ENCODE measurements at places on chromosomes 11 and 22.

- no peak for DNase-seq
Measured at GRCh38 chr22:42303396-42304323, 33.2 kb upstream of the TCF20 start.

GRCh38 chr11:134711588-134711987, 299.5 kb upstream of the B3GAT1 start:
- DNase-seq: no peak

DNA sequence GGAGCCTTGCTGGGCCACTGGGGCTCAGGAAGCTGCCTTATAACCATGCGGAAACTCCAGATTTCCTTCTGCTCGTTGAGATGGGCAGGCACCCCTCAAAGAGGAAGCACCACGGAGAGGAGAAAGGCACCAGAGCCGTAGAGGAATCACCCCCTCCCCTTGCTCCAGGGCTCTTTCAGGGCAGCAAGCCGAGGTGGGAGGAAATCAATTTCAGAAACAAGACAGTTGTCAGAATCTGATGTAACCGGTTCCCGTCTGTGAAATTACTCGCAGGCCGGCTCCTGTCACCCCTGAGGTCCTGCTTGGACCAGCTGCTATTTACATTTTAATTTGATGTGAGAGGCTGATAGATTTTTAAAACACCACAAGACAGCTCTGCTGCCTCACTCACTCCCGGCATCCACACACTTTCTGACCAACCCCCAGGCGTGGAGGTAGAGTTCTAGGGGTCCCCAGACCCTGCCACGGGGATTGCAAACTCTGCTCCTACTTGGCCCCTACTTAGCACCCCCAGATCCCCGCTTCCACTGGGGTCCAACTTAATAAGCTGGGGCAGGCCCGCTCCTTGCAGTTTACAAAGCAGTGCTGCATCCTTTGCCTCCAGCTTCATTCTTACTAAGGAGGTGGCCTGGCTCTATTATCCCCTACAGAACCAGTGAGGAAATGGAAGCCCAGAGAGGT, 162.5 kb downstream of the CEP164 start:
- no peak for DNase-seq

DNA sequence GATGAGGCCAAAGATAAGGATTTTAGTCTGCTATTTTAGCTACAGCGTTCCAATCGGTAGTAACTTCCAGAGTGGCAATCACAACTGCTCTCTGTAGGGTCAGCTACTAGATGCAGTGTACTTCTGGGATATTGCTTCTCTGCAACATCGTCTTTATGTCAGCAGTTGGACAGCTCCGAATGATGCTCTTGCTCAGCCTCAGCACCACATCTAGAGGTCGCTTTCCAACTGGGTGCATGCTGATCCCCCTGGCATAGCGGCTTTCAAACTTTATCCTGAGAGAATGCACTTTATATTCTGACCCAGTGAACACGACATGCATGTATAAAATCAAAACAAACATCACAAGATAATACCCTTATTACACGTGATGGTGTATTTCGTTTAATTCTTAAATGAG, 219.6 kb downstream of the C11orf87 start:
- no peak for DNase-seq

GRCh38 chr11:15280393-15280792, 165.7 kb downstream of the INSC start:
- no peak for DNase-seq

Data from activated naive CD8-positive, alpha-beta T cell treated with anti-CD3 and anti-CD28 coated beads, Interleukin-2, amount 50 U/mL, for 16 hours (primary cell).